Cortex of kidney (tissue), 1 donor: ENCODE measurements at places on chromosomes 12 and 14.

- no peak for DNase-seq
Observed at GRCh38 chr12:57389033-57389432, 41.8 kb downstream of the R3HDM2 start.

DNA sequence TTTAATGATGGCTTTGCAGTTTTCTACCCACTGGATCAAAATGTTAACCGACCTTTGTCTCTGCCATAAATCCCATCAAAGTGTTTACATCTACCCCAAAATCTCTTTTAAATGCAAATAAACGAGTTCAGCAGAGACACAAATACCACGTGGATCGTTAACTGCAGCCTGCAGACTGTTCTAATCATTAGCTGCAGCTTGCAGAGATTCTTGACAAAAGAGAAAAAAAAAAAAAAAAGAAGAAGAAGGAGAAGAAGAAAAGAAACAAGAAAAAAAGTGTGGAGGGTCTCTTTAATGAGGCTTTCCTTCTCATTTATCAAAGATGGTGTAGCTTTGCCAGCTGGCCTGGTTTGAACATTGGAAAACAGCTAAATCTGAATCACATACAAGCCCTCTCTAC is 275.7 kb downstream of the NEDD1 start:
- DNase-seq, result no peak

- no peak for DNase-seq
Observed at GRCh38 chr14:96261772-96262655, 6.0 kb downstream of the BDKRB1 start.

DNA sequence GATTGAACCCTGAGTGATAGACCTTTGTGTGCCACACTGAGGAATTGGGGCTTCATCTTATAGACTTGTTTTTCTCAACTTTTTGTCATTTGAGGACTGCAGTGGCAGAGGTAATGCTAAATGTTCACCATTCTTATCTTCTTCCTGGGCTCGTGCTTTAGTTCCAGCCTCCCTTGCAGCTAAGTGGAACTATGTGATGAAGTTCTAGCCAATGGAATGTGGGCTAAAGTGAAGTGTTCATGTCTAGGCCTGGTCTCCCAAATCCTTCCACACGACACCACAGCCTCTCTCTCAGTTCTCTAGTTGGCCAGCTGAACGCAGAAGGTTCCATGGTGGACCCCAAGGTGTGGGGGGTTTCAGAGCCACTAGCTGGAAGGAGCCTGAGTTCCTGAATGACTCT is 42.4 kb upstream of the CCDC63 start:
- no peak for DNase-seq

DNA sequence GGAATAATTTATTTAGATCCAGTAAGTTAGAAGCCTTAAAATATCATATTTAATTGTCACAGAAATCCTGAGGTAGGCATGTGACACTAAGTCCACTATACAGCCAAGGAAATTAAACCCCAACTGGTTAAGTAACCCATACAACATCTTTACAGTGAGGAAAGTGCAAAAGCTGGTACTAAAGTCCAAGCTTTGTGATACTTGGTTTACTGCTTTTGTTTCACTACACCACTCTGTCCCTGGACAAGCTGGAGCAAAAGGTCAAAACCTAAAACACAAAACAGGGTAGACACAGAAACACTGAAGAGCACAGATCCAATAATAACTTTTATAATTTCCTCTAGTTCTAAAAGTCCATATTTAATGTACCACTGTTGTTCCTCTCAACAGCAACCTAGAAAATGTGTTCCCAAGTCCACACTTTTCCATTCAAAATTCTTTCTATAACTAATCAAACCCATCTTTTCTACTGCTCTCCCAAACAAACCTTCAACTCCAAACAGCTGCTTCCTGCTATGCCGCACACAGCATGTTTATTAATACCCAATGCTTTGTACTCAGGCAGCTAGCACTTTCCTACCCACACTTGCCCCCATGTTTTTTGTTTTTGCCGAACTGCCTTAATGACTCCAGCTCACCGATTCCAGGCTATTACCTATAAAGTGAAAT is 90.9 kb downstream of the MED13L start:
- DNase-seq, result no peak

DNA sequence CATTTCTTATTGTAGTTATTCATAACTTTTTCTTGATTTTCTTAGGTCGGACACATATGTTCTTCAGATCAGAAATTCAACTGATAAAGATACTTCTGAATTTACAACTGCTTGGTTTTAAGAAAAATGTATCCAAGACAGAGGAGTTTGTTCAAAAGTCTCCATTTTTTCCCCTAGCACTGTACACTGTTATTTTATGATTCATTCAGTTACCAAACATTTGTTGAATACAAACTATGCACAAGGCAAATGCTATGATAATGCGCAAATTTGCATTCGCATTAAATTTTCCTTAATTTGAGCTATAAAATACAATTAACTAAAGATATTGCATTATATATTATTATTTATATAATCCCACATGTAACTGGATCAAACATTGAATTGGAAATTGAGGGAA is 10.1 kb upstream of the PLEKHA5 start:
- DNase-seq, result no peak
